ENCODE measurements at places on chromosomes 12 and 14.

GRCh38 chr12:9793779-9794395 lies 33.2 kb upstream of the CD69 start:
- no peak for DNase-seq

- DNase-seq = no peak
These were observed 873.5 kb downstream of the DIO2 start for GRCh38 chr14:79337761-79338160.

GRCh38 chr14:96730386-96730785 lies 66.8 kb upstream of the VRK1 start:
- no peak for DNase-seq

- no peak for DNase-seq
These were observed 46.9 kb downstream of the PRMT8 start for GRCh38 chr12:3537719-3538465.

DNA sequence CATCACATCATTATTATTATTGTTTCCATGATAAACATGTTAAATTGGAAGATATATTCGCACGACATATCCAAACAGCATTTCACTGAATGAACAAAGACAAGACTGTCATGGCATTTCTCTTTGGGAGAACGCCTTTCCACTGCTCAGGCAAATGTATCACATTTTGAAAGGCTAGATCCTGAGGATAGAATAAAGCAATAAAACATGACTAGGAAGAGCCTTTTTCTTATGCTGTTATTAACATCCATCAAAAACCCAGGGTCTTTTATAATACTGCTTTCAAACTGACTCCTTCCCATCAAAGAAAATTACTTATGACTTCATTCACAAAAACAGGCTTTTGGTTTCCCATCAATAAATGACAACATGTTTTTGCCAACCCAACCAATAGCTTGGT lies 630.9 kb downstream of the TMTC2 start:
- no peak for DNase-seq

- DNase-seq = no peak
These were observed 36.3 kb downstream of the SNRNP35 start for GRCh38 chr12:123494124-123494851.

DNA sequence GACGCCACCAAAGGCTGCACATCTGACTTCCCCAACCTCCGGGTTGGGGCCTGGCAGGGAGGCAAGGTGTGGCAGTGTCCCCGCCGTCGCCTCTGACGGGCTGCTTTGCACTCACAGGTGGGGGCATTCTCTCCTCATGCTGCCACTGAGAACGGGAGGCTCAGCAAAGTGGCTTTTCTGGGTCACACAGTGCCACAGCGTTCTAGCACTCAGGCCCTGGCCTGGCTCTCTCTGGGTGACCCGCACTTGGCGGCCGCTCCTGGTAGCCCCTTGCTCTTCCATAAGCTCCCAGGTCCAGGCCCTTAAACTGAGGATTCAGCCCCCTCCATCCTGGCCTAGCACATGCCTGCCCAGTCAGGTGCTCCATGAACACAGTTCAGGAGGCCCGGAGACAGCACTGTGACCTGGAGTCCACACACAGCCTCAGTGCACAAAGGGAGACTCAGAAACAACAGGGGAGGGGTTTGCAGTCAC lies 25.2 kb downstream of the SERPINA1 start:
- DNase-seq = no peak

DNA sequence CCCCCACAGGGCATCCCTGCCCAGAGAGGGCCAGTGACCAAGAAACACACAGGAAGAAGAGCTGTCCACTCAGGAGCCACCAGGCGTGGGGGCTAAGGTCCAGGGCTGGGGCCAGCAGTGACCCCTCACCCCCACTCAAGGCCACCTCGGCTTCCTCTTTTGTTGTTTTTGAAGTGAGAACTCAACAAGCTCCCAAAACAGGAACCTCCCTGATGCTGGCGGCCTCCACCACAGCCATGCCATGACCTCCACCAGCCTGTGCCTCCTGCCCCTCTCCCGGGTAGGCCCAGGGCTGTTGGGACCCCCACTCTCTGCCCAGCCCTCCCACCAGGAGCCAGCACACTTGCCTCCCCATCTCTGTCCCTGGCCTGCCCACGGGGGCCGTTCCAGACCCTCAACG lies 7.8 kb downstream of the AKT1 start:
- no peak for DNase-seq

GRCh38 chr12:25280082-25280481 lies 29.4 kb upstream of the KRAS start:
- no peak for DNase-seq

DNA sequence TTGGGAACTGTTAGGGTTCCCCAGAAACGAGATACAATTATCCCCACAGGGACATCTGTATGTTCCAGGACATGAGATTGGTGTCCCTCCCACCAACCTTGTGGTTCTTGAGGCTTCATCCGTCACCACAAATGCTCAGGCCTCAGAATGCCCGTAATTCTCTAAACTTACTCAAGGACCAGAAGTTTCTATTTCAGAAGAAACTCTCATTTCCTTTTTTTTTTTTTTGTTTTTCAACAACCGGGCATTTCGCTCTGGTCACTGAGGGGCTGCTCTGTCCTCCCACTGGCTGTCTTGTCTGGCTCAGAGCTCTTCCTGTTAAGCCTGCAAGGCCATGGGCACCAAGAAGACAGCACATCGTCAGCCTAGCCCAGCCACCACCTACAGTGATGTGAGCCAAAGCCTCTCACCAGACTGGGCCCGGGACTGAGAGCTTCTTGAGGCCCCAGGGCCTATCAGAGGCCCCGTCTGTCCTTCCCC lies 36.2 kb downstream of the VDR start:
- DNase-seq = no peak

- no peak for DNase-seq
These were observed 156.1 kb downstream of the KICS2 start for GRCh38 chr12:64065881-64066451.

DNA sequence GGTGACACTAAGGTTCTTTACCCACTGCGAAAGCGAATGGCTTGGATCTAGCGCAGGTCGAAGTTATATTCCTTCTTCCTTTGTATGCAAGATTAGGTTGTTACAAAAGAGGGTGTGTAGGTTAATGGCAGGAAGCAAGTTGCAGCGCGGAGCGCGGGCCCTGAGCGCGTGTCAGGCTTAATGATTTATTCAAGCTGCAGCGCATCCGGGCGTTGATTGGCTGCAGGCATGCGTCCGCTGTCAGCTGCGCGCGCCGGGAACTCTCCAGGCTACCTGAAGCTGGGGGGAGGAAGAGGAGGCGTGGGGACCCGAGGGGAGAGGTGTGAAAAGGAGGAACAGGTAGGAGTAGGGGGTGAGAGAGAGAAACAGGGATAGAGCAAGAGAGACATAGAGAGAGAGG lies 7.4 kb downstream of the ASCL1 start:
- peak; percentile 18 for DNase-seq

GRCh38 chr14:65153101-65153500 lies 50.8 kb upstream of the MAX start:
- no peak for DNase-seq

DNA sequence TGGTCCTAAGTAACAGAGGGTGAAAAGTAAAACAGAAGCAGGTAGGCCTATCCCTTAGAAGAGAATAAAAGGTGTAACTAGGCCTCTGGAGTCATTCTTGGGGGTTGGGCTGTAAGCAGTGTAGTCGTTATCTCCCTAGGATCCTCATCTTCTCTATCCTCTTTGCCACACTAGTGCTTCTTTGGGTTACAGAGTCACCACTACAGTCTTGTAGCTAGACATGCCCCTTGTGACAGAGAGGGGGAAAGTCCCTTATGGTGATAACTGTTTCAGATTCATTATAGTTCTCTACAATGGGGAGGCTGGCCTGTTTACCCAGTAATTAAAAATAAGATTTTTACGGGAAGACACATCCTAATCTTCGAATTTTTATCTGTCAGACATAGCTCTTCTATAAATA lies 16.4 kb upstream of the SRP54 start:
- no peak for DNase-seq

- DNase-seq = no peak
These were observed 104.5 kb downstream of the TMEM30B start for GRCh38 chr14:61176686-61177085.

GRCh38 chr12:103877934-103878510 lies 37.0 kb upstream of the NT5DC3 start:
- peak; percentile 82 for DNase-seq

DNA sequence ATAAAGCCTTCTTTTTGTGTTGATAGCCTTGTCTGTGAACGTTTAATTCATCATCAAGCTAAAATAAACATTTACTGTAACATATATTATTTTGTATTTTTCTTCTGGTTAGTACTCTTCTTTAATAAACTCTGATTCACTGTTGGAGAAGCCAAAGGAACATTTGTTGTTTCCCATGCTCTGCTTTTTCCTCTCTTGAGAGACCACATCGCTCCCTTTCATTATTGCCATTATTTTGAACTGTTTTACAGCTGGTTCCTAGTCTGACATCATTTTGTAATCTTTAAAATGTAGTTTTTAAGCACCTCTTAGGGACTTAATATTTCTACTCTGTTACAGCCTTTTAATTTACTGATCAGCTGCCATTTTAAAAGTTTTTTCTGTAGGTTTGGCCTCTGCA lies 301.8 kb downstream of the NPAS3 start:
- DNase-seq = no peak
